ENCODE measurements at places on chromosomes 6 and 20. TPM values are rescaled to one million over a fixed set of nuclear protein-coding genes. Genes with fewer than 3 reads are reported as not detected.

GRCh38 chr6:104753251-104753650 lies 106.5 kb downstream of the HACE1 start:
- DNase-seq, result no peak

DNA sequence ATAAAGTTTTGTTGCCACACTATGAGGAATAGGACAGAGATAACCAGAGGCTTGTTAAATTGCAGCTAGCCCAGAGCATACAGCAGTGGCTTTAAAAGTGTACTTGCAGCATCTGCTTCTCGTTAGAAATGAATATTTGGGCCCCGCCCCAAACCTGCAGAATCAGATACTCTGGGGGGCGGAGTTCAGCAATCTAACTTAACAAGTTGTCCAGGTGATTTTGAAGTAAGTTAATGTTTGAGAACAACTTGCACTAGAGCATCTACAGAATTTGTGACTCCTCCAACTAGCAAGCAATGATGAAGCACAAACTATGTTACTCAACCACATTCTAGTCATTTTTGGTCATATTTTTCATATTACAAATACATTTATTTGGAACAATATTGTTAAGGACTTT lies 10.6 kb upstream of the SUPT3H start:
- no peak for DNase-seq

- peak; percentile 87 for DNase-seq
Measured at GRCh38 chr6:130132286-130132701, 90.5 kb downstream of the SAMD3 start.

Gene PRL
- not detected for total RNA-seq

- no peak for DNase-seq
Measured at GRCh38 chr6:85240787-85241385, 209.0 kb upstream of the NT5E start.

DNA sequence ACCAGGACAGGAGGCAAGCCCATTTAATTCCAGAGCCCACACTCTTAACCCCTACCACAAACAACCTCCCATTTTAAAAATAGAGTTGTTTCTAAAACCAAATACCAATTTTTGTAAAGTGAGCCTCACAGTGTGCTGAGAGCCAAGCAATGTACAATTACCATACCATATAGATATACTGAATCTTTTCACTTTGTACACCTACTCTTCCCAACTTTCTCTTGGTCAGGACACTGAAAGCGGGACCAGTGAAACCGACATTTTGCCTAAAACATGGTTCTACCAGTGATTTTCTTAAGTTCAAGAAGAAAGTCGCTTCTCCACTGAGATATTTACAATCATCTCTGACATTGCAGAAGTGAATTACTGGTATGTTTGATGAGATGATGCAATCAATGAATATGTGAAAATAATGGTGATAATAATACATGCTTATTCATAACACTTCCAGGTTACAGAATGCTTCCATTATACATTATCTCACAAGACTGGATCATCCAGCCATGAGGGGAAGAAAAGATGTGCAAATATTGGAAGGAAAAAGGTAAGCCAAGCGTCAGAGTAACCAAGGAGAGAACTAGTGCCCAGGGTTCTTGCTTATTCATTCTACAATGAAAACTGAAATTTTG lies 74.1 kb downstream of the HIVEP2 start:
- DNase-seq, result no peak
